Stimulated activated CD8-positive, alpha-beta memory T cell treated with anti-CD3 and anti-CD28 coated beads, Interleukin-4, amount 100 ng/mL, for 24 hours (primary cell): ENCODE measurements at places on chromosomes 13 and 19.

GRCh38 chr19:50427997-50428425 lies 4.7 kb upstream of the MYBPC2 start:
- no peak for DNase-seq

DNA sequence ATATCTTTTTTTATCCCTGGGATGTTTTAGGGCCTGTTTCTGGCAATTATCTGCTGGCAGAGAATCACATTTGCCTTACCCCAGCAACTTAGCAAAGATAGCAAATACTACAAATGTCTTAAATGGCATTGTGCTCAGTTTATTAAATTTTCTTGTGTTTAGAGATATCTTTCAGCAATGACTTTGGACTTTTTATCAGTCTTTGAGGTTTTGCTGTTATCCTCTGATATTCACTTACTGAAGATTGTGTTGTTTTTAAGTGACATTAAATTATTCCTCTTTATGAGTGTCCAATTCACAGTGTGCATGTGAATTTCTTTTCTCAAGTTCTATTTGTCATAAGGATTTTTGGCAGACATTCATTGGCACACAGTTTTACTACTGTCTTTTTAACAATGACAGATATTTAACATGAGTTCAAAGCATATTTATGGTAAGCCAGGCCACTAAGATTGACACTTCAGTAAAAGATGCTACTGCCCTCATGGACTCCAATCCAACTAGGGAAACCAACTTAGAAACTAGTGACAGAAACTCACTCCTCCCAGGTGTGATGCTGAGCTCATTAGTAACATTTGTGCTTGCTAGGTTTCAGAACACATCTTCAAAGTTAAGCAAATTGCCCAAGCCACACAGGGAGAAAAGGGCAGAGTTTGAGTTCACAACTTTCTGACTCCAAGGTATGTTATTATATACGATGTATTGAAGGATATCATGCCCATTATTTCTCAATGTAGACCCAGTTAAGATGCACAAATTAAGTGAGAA lies 481.9 kb downstream of the GPC6 start:
- no peak for DNase-seq

GRCh38 chr13:20988909-20989655 lies 72.3 kb downstream of the LATS2 start:
- DNase-seq: no peak

DNA sequence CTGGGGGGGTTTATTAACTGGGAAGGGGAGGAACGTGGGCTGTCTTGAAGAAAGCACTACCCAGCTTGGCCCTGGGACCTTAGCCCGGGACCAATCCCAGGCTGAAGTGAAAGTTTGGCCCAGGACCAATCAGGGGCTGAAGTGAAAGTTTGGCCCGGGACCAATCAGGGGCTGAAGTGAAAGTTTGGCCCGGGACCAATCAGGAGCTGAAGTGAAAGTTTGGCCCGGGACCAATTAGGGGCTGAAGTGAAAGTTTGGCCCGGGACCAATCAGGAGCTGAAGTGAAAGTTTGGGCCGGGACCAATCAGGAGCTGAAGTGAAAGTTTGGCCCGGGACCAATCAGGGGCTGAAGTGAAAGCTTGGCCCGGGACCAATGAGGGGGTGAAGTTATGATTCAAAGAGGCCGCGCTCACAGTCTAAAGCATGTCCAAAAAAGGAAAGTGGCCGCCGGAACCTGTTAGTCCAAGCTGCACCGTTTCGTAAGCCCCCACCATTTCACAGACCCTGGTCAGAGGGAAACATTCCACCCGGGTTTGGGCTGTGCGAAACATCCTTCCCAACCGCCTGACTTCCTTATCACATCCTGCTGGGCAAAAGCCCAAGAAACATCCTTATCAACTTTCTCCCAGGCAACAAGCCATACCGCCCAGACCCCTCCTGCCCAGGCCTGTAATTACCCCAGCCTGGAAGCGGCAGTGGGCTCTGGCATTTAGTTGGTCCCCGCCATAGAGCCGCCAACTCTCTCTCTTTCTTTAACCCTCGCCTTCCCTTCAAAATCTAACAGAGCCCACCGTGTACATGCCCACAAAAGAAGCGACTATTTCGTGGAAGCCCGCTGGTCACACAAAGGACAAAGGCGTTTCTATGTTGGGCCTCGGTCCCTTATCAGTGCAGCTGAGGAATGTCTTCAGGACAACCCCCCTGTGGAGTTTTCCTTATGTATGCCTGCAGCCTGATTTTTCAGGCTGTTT lies 1.1 kb downstream of the ZNF850 start:
- DNase-seq: no peak

DNA sequence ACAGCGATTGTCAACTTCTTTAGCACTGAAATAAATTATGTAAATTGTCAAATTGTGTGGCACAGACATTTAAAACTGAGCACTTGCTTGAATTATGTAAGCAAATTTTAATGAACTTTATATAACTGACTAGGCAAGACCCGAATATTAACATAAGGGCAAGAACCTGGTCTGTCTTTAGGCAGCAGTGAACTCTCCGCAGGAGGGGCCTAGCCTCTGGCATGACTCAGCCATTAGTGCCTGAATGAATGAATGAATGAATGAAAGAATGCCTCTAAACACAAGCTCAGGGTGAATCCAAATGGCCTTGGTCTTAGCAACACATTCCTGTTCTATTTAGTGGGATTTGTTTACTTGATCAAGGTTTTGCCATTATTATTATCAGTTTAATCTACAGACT lies 654.7 kb upstream of the ARGLU1 start:
- no peak for DNase-seq

DNA sequence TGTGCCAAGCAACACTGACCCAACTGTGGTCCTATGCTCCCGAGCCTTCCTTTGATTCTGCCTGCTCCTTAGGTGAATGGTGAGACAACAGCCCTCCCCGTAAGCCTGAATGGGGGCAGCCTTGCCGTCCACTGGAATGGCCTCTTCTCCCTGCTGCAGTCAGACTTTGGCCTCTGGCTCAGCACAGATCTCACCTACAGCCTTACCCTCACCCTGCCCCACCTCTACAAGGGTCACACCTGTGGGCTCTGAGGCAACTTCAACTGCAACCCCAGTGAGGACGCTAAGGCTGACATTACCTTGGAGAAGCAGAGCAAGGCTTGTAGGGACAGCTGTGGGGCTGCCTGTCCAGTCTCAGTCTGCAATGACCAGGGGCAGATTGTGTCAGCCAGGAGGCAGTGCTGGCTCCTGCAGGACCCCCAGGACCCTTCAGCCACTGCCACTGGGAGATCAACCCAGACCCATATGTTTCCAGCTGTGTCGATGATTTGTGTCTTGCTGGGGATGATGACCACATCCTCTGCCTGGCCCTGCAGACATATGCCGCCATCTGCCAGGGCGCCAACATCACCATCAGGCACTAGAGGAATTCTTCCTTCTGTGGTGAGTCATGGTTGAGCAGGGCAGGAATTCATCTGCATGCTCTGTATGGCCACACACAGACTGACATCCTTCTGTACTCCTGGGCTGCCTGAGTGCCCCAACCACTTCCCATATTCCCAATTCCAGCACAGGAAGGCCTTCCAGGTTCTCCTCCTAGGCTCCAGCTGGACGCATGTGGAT lies 27.3 kb upstream of the FXYD3 start:
- DNase-seq: no peak

GRCh38 chr13:102643656-102644055 lies 46.9 kb downstream of the TPP2 start:
- no peak for DNase-seq

DNA sequence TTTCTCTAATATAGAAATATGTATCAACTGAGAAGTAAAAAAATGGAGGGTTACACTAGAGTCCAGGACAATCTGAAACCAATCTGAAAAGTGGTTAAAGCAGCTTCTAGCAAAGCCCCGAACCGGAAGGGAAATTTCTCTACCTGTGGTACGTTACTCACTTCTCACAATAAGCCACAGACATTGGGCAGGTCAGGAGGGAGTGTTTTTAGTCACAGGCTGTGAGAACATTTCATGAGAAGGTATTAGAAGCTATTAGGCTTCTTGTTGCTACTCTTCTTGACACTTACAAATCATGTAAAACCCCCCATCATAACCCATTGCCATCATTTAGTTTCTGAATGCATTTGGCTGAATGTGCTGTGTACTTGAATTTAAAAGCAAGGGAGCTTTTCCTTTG lies 120.9 kb downstream of the NUFIP1 start:
- DNase-seq: no peak

- no peak for DNase-seq
Measured at GRCh38 chr19:2807379-2808128, 12.1 kb upstream of the ZNF554 start.

- no peak for DNase-seq
Measured at GRCh38 chr13:44088991-44089413, 209.3 kb downstream of the LACC1 start.

DNA sequence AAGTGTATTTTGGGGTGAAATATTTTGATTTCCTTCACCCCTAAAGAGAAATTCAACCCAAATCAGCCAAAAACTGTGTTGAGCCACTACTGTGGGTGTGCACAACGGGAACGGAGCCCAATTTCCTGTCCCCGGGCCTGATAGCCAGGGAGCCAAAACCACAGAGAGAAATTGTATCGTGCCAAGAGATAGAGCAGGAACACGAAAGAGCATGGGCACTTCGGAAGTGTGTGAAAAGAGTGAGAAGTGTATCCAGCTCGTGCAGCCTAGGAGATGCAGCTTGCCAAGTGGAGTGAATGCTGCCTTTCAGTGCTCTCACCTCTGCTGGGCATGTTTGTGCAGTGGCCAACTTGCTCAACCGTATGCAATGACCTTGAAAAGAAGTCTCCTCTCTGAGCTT lies 19.4 kb upstream of the PLEKHF1 start:
- DNase-seq: no peak

DNA sequence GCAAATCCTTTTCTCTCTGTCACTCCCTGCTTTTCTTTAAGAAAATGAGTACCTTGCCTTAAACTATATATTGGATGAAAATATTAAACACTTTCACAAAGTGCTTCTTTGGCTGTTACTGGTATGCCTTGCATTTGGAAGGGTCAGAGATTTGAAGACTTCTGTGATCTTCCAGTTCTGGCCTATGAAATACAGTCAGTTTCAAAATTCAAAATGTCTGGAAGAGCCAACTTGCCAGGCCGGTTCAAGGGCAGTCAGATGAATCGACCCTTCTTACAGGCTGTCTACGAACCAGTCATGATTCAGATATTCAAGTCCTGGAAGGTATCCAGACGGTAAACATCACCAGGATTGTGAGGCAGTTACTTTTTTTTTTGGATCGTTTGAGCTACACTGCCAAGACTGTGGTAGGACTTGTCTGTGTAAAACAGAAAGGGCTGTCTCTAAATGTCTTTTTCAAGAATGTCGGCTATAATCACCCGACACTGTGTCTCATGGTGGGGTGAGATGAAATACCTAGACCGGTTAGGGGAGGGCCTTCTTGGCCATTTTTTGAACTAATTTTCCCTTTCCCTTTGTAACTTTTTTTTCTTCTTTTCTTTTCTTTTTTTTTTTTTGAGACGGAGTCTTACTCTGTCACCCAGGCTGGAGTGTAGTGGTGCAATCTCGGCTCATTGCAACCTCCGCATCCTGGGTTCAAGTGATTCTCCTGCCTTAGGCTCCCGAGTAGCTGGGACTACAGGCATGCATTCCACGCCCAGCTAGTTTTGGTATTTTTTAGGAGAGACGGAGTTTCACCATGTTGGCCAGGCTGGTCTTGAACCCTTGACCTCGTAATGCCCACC lies 11.2 kb downstream of the ACTN4 start:
- no peak for DNase-seq

DNA sequence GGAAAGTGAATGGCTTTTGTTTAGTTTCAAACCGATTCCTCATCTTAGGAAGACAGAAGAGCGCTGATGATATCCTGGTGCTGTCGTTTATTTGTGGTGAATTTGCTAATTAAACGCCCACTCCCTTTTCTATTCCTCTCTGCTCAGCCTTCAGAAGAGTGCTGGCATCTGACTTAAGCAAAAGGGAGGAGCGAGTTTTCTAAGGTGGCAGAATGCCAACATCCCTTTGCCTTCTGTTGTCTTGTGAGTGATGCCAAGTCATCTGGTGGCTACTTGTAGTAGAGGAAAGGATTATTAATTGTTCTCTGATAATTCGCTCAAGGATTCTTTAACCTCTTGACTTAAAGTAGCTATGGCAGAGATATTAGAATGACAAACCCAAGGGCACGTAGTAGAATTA lies 68.1 kb downstream of the ERCC5 start:
- no peak for DNase-seq

GRCh38 chr19:57068921-57069697 lies 50.7 kb upstream of the USP29 start:
- no peak for DNase-seq

DNA sequence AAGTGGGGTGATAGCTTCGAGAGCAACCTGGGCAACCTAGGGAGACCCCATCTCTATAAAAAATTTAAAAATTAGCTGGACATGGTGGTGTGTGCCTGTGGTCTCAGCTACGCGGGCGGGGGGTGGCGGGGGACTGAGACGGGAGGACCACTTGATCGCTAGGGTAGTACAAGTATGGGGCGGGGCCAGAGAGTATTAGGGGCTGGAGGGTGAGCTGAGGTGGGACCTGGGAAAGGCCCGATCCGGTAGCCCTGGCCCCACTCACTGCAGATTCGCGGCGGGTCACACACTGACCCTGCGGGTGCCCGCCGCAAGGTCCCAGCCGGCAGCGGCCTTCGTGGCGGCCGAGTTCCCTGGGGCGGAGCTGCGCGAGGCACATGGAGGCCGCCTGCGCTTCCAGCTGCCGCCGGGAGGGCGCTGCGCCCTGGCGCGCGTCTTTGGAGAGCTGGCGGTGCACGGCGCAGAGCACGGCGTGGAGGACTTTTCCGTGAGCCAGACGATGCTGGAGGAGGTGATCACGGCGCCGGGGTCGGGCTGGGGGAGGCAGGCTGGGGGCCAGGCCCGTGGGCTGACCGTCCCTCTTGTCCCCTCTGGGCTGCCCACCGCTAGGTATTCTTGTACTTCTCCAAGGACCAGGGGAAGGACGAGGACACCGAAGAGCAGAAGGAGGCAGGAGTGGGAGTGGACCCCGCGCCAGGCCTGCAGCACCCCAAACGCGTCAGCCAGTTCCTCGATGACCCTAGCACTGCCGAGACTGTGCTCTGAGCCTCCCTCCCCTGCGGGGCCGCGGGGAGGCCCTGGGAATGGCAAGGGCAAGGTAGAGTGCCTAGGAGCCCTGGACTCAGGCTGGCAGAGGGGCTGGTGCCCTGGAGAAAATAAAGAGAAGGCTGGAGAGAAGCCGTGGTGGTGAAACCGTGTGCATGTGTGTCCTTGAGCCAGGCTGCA lies 2.0 kb upstream of the ARHGAP45 start:
- DNase-seq: no peak

DNA sequence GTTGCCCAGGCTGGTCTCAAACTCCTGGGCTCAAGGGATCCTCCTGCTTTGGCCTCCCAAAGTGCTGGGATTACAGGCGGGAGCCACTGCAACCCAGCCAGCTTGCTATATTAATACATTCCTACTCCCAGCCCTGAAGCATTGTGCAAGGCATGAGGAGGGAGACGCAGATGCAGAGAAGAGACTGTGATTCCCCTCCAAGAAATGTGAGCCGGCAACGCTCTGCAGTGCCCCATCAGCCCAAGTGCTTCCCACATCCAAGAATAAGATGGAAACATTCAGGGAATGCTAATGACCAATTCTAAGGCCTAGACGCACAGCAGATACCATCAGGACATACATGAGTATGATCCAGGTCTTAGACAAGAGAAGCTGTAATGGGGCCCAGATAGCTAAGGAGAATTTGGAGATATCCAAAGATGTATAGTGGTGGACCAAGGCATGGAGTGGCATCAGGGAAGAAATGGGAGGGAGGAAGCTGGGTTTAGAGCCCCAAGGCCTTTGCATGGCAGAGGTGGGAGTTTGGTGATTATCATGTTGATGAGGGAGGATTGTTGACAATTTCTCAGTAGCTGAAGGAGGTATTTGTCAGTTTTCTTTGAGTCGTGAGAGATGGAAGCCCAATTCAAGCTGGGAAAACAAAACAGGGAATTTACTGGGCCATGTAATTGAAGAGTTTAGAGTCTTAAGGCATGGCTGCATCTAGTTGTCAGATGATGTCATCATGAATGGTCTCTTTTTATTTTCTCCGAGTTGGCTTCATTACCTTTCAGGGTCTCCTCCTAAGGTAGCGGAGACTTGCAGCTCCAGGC lies 2.9 kb downstream of the PPM1N start:
- no peak for DNase-seq
